ENCODE measurements at places on chromosomes 7 and 10. TPM values are rescaled to one million over a fixed set of nuclear protein-coding genes. Genes with fewer than 3 reads are reported as not detected.

ZMIZ1 gene
- 30.9 TPM for total RNA-seq

SNCG gene
- 4.0 TPM for total RNA-seq

WDFY4 gene
- total RNA-seq: not detected

SLC37A3 gene
- 87.4 TPM for total RNA-seq

MACC1 gene
- 14.2 TPM for total RNA-seq

DNA sequence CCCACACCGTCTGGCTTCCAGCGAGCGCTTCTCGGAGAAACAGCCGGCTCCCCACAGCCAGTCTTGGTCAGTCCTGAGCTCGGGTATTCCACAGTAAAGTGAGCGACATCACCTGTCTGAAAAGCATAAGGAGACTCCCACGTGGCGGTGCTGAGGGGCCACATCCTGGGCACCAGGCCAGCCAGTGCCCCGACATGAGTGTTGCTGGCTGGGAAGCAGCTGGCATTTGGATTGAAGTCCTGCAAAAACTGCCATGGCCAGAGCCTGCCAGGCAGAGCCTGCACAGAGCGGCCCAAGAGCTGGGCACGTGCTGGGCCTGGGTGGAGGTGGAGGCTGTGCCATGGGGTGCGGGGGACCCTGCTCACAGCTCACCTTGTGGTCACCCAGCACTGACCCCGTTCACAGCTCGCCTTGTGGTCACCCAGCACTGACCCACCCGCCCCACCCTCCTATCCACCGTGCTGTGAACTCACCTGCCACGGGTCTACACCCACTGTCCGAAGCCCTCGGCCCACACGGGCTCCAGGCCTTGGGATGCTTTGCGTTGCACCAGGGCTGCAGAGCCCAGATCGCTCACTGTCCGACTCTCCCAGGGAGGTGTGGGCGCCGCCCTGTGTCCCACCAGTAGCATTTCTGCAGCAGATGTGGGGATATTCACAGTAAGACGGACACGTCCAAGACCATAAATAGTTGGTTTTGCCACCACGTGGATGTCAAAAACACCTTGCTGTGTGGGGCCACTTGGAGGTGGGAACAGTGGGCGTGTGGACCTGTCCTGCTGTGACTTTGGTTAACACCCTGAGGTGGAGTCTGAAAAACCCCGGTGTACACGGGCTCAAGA is 48.8 kb downstream of the PITRM1 start:
- no peak overlapping the region for H3K4me3 ChIP-seq
- H3K36me3 ChIP-seq: peaks cover 10% of the 10 kb centered on the region
- H3K27ac ChIP-seq: no peak overlapping the region
- H3K4me1 ChIP-seq: no peaks in the 10 kb centered on the region
- no peaks in the 10 kb centered on the region for H3K27me3 ChIP-seq
- no peak for DNase-seq

GRCh38 chr7:128831994-128832879 is 2.0 kb downstream of the FLNC start:
- no peaks in the 10 kb centered on the region for H3K36me3 ChIP-seq
- peaks cover 42% of the 10 kb centered on the region for H3K27me3 ChIP-seq
- no peak overlapping the region for H3K27ac ChIP-seq
- peak; percentile 79 for DNase-seq

- no peaks in the 10 kb centered on the region for H3K27me3 ChIP-seq
- H3K36me3 ChIP-seq: no peaks in the 10 kb centered on the region
- H3K4me1 ChIP-seq: peaks cover 6% of the 10 kb centered on the region
Observed at GRCh38 chr10:6082496-6083395, 6.1 kb upstream of the RBM17 start.

DNA sequence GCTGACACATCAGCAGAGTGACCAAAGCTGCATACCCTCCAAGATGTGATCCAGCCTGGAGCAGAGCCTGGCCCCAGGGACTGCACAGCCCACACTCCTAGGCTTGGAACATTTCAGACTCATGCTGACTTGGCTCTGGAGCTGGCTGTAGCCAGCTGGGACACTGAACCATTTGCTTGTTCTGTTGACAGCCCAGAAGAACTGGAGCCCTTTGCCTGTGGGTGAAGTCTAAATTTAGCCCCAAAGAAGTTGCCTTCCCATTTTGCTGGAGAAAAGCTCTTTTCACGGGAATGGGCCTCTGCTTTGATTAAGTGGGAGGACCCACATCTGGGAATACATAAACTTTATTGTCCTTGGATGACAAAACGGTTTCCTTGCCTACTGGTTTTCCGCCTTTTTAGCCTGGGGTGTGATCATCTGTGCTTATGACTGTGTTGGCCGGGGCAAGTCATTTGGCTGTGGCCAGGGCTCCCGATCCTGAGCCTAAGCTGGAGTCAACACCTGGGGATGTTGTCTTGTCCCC is 186.2 kb upstream of the BMPER start:
- DNase-seq: no peak
- no peaks in the 10 kb centered on the region for H3K27me3 ChIP-seq
- no peaks in the 10 kb centered on the region for H3K4me1 ChIP-seq
- H3K27ac ChIP-seq: no peak overlapping the region
- no peak overlapping the region for H3K4me3 ChIP-seq

- no peak overlapping the region for H3K4me3 ChIP-seq
- no peak overlapping the region for H3K27ac ChIP-seq
- no peak for DNase-seq
- no peaks in the 10 kb centered on the region for H3K27me3 ChIP-seq
- no peaks in the 10 kb centered on the region for H3K36me3 ChIP-seq
Observed at GRCh38 chr10:13872411-13872810, 285.6 kb downstream of the PRPF18 start.

DNA sequence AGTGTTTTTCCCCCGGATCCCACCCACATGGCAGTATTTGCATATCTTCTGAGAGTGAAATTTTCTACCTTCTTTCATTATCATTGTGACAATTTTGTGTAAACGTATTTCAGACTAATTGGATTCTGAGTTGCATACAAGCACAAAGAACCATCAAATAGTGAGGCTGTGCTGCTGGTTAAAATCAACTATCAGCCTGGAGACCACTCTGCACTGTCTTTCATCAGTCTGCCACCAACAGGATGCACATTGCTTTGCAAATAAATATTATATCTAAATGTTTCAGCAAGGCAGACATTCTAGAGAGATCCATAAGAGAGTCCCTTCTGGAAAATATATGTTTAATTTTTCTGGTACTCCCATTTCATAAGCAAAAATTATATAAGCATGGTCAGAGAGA is 851.8 kb downstream of the XPNPEP1 start:
- H3K4me3 ChIP-seq: no peak overlapping the region
- peaks cover 10% of the 10 kb centered on the region for H3K4me1 ChIP-seq
- H3K27me3 ChIP-seq: no peaks in the 10 kb centered on the region

DNA sequence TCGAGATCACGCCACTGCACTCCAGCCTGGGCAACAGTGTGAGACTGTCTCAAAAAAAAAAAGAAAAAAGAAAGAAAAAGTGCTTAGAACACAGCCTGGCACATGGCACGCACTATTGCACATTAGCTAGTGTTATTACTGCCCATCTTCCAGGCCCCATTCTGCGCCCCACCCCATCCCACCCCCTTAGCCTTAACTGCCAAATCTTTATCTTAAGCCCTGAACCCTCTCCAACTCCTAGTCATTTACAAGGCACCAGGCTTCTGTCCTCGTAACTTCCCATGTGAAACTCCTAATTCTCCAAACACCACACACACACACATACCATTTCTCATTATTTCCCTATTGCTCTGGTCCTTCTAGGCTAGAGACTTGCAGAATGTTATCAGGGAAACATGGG is 4.8 kb downstream of the FRAT2 start:
- H3K4me1 ChIP-seq: peaks cover 51% of the 10 kb centered on the region
- H3K27ac ChIP-seq: no peak overlapping the region
- DNase-seq: no peak
- no peaks in the 10 kb centered on the region for H3K27me3 ChIP-seq
- no peaks in the 10 kb centered on the region for H3K36me3 ChIP-seq

GRCh38 chr10:44458671-44459413 is 73.9 kb upstream of the CXCL12 start:
- H3K27me3 ChIP-seq: no peaks in the 10 kb centered on the region
- H3K27ac ChIP-seq: no peak overlapping the region
- no peaks in the 10 kb centered on the region for H3K4me1 ChIP-seq
- no peak overlapping the region for H3K4me3 ChIP-seq
